ENCODE measurements at places on chromosomes 1 and 21.
A peak's percentile ranks its signal among the peaks of the same experiment; 100 is the strongest.

GRCh38 chr1:7407544-7407895 lies 363.6 kb upstream of the VAMP3 start:
- no peak for DNase-seq

DNA sequence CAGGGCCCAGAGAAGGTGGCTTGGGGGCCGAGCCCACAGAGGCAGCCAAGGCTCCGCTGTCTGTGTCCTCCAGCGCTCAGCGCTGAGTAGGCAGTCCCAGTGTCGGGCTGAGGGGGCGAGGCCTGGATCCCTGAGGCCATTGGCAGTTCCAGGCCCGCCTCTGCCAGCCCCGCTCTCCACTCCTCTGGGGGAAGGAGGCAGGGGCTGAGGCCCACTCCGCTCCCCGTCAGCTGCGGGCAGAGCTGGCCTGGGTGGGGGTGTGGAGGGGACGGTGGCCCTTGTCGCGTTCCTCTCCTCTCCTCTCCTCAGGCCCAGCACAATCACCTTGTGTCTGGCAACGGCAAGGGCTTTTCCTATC lies 132.8 kb downstream of the CASZ1 start:
- no peak for DNase-seq

DNA sequence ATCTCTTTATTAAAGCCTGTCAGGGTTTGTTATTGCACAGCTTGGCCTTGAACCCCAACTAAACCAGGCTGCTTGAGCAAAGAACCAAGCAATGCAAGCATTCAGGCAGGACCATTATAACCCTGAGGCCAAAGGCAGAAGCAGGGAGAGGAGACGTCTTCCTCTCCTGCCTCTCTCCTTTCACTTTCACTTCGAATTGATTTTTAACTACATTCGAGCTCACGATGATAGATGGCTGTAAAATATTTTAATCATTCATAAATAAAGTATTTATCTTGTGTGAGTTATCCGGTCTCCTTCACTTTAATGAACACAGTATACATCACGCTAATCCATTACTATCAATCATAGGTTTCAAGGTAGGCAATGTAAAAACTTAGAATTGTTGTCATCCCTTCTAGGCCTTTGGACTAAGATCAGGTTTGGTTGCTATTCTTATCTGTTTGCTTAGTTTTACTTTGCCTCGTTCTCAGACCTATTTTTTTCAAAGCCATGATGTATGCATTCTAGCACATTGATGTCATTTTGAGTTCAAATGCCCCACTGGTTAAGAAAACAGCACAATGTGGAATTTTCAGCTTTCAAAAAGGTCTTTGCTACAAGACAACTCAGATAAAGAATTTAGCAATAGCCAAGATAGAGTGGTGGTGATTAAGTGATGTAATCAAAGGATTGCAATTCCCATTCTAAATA lies 480.2 kb upstream of the RUNX1 start:
- peak; percentile 31 for DNase-seq

GRCh38 chr1:209218981-209219380 lies 364.5 kb upstream of the CAMK1G start:
- no peak for DNase-seq

- DNase-seq, result no peak
These were observed 116.4 kb upstream of the CACNA1E start for GRCh38 chr1:181366910-181367309.

- no peak for DNase-seq
These were observed 395.0 kb downstream of the PTPRU start for GRCh38 chr1:29631361-29631760.

- no peak for DNase-seq
These were observed 1485.9 kb downstream of the PLA2G4A start for GRCh38 chr1:188314557-188315137.

- no peak for DNase-seq
These were observed 120.5 kb downstream of the TMEM53 start for GRCh38 chr1:44553771-44554170.

All from GM19239 (cell line).